ENCODE measurements at places on chromosomes 1 and 21. TPM values are rescaled to one million over a fixed set of nuclear protein-coding genes. Genes with fewer than 3 reads are reported as not detected.

DNA sequence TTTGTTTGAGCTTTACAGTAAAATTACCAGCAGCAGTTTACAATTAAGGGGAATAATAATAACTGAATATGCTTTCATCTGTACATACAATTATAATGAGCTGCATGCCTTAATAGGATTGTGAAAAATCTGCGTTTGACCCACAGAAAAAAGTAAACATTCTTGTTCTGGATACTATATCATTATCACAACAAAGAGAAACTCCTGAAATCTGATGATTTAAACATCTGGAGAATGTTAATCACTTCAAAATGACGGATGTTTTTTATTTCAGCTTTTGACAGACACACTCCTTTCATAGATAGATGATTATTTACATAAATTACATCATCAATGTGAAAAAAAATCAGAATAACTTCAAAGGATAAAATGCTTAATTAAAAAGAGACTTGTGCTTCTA, 58.5 kb downstream of the TYW3 start:
- no peak for DNase-seq

GRCh38 chr1:224266105-224266914, 63.7 kb downstream of the NVL start:
- DNase-seq, result no peak

- peak; percentile 4 for DNase-seq
These were observed 150.1 kb downstream of the PLA2G4A start for GRCh38 chr1:186978596-186979556.

DNA sequence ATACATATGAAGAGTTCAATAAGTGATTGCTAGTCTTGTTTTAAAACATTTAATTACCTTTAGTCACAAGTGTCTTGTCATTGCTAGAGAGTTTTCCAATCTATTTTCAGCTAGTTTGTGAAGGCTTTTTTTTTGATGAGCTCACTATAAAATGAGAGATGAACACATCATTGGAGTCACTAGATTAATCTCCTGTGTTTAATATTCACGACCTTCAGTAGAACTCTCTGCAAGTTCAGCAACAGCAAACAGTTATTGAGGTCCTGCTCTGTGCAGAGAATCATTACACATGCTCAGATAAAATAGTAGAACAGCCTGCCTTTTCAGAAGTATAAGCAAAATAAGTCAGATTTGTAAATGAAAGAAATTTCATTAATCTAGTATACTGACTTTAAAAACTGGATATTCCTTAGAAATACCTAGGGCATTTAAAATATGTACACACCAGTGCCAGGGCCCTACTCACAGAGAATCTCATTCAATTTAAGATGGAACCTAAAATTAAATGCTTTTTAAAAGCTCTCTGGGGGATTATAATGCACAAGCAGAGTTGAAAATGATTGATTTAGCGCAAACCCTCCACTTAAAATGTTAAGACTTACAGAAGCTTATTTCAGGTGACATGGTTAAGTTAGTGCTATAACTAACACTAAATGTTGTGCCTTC, 30.5 kb downstream of the KRTAP20-3 start:
- DNase-seq, result no peak

- no peak for DNase-seq
These were observed 913.5 kb downstream of the MRPL39 start for GRCh38 chr21:24693779-24694178.

TAS1R1 gene
- not detected for polyA plus RNA-seq

DNA sequence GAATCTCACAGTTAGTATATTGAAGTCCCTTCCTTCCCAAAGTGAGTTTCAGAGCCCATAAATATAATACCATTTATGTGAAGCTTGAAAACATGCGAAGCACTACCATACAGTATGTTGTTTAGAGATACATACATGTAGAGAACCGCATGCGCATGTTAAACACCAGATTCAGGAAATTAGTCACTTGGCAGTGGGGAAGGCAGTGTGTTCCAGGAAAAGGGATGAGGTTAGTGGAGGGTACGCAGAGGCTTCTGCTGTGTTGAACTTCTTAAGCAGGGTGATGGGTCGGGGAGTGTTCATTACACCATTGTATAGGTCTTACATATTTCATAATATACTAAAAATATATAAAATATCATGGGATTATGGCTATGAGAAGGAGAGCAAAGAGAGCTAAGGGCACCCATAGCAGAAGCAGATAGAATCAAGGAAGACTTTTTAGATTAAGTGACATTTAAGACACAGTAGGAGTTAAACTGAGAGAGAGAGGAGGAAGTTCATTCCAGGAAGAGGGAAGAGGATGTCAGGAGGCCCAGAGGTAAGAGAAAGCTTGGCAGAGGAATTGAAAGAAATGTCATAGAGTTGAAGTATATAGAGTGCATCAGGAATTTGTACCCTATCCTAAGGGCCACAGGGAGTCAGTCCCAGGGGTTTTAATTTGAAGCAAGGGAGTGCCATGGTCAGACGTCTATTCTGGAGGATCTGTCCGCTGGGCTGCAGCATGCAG, 43.5 kb upstream of the SARS1 start:
- DNase-seq, result no peak

- DNase-seq, result no peak
These were observed 1.5 kb downstream of the GPATCH4 start for GRCh38 chr1:156599811-156600210.

CAMSAP2 gene
- polyA plus RNA-seq, result 5.5 TPM

- no peak for DNase-seq
These were observed 112.5 kb upstream of the KCNK2 start for GRCh38 chr1:214970016-214970415.

DNA sequence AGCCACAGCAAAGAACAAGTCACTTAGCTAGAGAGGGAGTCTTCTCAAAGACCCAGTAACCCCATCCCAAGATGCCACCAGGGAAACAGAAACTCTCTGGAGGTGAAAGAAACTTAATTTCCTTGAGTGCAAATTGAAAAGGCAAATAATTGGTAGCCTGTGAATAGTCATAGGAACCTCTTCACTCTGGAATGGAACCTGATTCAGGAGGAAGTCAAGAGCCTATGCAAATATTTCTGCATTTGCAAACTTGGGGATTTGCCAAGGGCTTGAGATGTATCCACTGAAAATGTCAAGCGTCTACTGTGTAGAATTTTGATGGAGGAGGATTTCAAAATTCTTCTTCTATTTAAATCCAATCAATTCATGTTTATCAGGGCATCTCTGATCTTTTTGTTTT, 5.7 kb downstream of the HIVEP3 start:
- no peak for DNase-seq

DNA sequence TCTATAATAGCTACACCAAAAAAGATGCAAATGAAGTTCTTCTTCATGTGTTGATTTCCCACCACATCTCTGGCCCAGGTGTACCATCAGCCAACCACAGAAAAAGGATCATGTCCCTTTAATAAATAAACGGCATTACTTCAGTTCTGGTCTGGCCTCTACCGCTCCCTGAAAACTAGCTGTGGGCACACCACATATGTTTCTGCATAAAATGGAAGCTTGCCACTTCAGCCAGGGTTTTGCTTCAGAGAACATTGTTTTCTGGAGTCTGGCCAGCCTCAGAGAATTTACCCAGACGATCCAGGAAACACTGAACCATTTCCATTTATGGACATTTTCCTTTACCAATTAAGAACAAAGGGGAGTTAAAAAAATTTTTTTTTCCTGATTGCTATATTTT, 5.8 kb upstream of the LAMC2 start:
- peak; percentile 54 for DNase-seq

DNA sequence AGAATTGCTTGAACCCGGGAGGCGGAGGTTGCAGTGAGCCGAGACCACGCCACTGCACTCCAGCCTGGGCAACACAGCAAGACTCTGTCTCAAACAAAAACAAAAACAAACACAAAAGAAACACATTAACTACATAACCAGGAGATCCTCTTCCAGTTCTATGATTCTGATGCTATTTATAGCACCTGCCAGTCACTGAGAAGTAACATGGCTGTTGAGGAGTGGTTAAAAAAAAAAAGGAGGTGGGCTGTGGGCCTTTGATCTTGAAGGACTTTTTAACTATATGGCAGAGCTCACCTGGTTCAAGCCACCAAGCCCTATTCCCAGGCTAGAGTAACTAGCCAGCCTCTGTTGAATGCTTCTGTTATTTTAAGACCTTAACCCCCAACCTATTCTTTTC, 148.8 kb downstream of the ZBTB18 start:
- DNase-seq, result no peak

DNA sequence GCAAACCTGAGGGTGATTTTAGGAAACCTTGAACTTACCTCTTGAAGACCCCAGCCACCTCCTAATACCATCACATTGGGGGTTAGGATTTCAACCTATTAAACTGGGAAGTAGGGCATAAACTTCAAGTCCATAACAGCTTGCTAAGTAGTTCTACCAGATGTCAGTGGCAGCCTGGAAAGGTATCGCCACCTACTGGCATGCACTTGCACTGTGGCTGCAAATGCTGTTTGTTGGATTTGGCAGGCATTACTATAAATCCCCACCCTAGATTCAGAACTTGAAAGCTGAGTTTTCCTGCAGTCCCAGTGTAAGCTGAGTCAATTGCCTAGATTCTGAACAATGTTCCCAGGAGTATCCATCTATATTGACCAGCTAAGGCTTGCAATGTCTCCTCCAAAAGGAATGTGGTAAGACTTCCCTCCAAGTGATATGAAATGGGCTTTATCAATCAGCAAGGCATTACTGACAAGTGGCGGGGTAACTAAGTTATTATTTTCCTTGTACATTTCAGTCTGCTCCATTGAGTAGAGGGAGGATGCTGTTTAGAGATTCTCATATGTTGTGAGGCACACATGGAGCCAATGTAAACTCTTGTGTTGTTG, 474.5 kb downstream of the PTPRC start:
- peak; percentile 4 for DNase-seq

GRCh38 chr1:179298952-179299351, 5.4 kb downstream of the SOAT1 start:
- no peak for DNase-seq

GRCh38 chr1:119647228-119647733, 785 bp downstream of the ZNF697 start:
- DNase-seq, result peak; percentile 51

GRCh38 chr1:202268817-202269216, 72.9 kb downstream of the UBE2T start:
- no peak for DNase-seq

TUFT1 gene
- polyA plus RNA-seq, result 27.9 TPM

- no peak for DNase-seq
These were observed 143.9 kb downstream of the RUNX1 start for GRCh38 chr21:34905218-34905537.

DNA sequence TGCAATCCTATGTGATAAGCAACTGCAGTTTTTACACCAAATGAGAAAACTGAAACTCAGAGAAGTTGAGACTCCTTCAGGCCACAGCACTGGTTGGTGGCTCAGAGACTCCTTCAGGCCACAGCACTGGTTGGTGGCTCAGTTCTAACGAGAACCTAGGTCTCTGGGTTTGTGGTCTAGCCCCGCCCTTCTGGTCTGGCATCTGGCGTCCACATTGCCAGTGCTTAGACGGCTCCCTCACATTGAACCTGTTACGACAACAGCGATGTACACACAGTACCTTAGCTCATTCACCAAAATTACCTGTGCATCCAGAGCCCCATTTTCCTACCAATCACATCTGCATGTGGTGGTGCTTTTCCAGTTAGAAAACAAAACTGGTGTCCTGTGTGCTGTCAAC, 66.1 kb downstream of the NID1 start:
- DNase-seq, result no peak
